Epithelial cell of umbilical artery (primary cell): ENCODE measurements at places on chromosomes 4 and X. TPM values are rescaled to one million over a fixed set of nuclear protein-coding genes. Genes with fewer than 3 reads are reported as not detected.

The FGFBP2 gene
- not detected in 2 replicates for total RNA-seq

The CSN1S1 gene
- 0.30 and 0.32 TPM in 2 replicates for total RNA-seq

The DOK7 gene
- 0.15 TPM in 1 of 2 replicates, not detected in the other for total RNA-seq

The MAGEA8 gene
- total RNA-seq, result not detected in 2 replicates

The SPIN2A gene
- not detected in 2 replicates for total RNA-seq

The BTK gene
- 0.15 TPM in 1 of 2 replicates, not detected in the other for total RNA-seq

The F11 gene
- not detected in 2 replicates for total RNA-seq

The TMPRSS11F gene
- total RNA-seq, result not detected in 2 replicates

The REPS2 gene
- 1.3 and 1.5 TPM in 2 replicates for total RNA-seq

The LRAT gene
- total RNA-seq, result not detected in 2 replicates

The ZMAT1 gene
- 0.97 and 1.5 TPM in 2 replicates for total RNA-seq

The VCX3B gene
- total RNA-seq, result not detected in 2 replicates

The SMIM31 gene
- total RNA-seq, result not detected in 2 replicates

The XK gene
- under 0.01 TPM in 1 of 2 replicates, not detected in the other for total RNA-seq

The PPBP gene
- total RNA-seq, result not detected in 2 replicates

The MSL3 gene
- 40.1 and 46.8 TPM in 2 replicates for total RNA-seq

The MSMO1 gene
- total RNA-seq, result 218 and 272 TPM in 2 replicates

The CCDC158 gene
- total RNA-seq, result under 0.01 TPM in 1 of 2 replicates, not detected in the other

The ARX gene
- not detected in 2 replicates for total RNA-seq

The ZAR1 gene
- not detected in 2 replicates for total RNA-seq

The MBNL3 gene
- 1.9 and 2.3 TPM in 2 replicates for total RNA-seq

The DCLK2 gene
- 1.6 and 3.2 TPM in 2 replicates for total RNA-seq

The SPANXN3 gene
- not detected in 2 replicates for total RNA-seq

The XAGE1B gene
- total RNA-seq, result not detected in 2 replicates

The BMX gene
- total RNA-seq, result 141 and 250 TPM in 2 replicates

The SLC6A14 gene
- total RNA-seq, result not detected in 2 replicates

The PABPC1L2B gene
- not detected in 2 replicates for total RNA-seq

The NR3C2 gene
- 4.1 and 4.2 TPM in 2 replicates for total RNA-seq

The NDNF gene
- total RNA-seq, result not detected in 2 replicates

The PCDH18 gene
- total RNA-seq, result 4.0 and 9.7 TPM in 2 replicates

The ABHD18 gene
- total RNA-seq, result 6.5 and 13.8 TPM in 2 replicates

The FAM90A26 gene
- total RNA-seq, result not detected in 2 replicates

The GSPT2 gene
- total RNA-seq, result 5.8 and 7.4 TPM in 2 replicates

The AWAT2 gene
- total RNA-seq, result 0.32 and 1.2 TPM in 2 replicates

The FRAS1 gene
- total RNA-seq, result 3.9 and 9.9 TPM in 2 replicates

The SPACA5 gene
- total RNA-seq, result not detected in 2 replicates

The HSFX4 gene
- total RNA-seq, result not detected in 2 replicates

The TEX13D gene
- not detected in 2 replicates for total RNA-seq

The VSIG1 gene
- 0.46 and 0.97 TPM in 2 replicates for total RNA-seq

The CXCL8 gene
- total RNA-seq, result 36.1 and 80.4 TPM in 2 replicates

The CLCN4 gene
- total RNA-seq, result 12.6 and 15.6 TPM in 2 replicates

The TMEM129 gene
- 20.5 and 27.6 TPM in 2 replicates for total RNA-seq

The TKTL1 gene
- total RNA-seq, result not detected in 2 replicates

The GLRA2 gene
- total RNA-seq, result not detected in 2 replicates

The TCEAL6 gene
- total RNA-seq, result not detected in 2 replicates

The IL2 gene
- not detected in 2 replicates for total RNA-seq

The USP17L21 gene
- not detected in 2 replicates for total RNA-seq

The ADH1A gene
- total RNA-seq, result not detected in 2 replicates

The RNF175 gene
- not detected in 2 replicates for total RNA-seq

The C4orf36 gene
- 0.30 and 0.32 TPM in 2 replicates for total RNA-seq

The ADH1C gene
- not detected in 2 replicates for total RNA-seq
